Central memory CD8-positive, alpha-beta T cell (primary cell): ENCODE measurements at places on chromosomes 16 and 17.

- DNase-seq, result no peak
These were observed 506.2 kb downstream of the WWOX start for GRCh38 chr16:78605548-78606101.

- DNase-seq, result no peak
These were observed 1.1 kb upstream of the STAT5B start for GRCh38 chr17:42277342-42277712.

DNA sequence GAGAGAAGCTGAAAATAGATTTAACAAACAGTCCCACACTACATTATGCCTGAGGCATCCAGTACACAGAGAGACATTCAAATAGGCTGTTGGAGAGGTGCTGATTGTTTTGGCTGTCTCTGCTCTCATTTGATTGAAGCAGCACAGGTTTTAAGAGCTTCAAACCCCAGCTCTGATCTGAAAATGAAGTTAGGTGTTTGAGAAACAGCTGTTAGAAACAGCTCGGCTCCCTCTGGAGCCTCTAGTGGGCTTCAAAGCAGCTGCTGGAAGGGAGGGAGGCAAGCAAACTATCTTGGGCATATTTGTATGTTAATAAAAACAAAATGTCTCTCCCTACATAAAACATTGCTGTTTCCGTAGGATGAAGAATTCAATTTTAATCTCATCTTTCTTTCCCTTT, 607.3 kb upstream of the GOT2 start:
- no peak for DNase-seq

DNA sequence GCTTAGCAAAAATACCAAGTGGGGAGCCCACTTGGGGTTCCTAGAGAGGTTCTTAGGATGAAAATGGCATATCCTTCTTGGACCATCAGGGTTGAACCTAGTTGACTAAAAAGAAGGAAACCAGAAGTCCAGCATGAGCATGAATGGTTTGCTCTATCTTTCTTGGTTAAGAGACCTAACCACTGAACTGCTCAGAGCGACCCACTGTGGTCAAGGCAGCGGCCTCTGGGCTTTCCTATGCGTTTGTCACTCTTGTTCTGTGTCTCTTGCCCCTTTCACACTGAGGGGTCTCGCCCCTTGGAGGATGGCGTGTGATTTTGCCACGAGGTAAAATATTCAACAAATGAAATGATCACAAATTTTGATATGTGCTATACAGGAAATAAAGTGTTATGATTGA, 526 bp upstream of the BORCS6 start:
- DNase-seq, result no peak

- DNase-seq, result no peak
These were observed 7.8 kb downstream of the CCDC200 start for GRCh38 chr17:43220511-43221125.

- DNase-seq, result no peak
These were observed 15.2 kb downstream of the CYB5D1 start for GRCh38 chr17:7873051-7873450.

DNA sequence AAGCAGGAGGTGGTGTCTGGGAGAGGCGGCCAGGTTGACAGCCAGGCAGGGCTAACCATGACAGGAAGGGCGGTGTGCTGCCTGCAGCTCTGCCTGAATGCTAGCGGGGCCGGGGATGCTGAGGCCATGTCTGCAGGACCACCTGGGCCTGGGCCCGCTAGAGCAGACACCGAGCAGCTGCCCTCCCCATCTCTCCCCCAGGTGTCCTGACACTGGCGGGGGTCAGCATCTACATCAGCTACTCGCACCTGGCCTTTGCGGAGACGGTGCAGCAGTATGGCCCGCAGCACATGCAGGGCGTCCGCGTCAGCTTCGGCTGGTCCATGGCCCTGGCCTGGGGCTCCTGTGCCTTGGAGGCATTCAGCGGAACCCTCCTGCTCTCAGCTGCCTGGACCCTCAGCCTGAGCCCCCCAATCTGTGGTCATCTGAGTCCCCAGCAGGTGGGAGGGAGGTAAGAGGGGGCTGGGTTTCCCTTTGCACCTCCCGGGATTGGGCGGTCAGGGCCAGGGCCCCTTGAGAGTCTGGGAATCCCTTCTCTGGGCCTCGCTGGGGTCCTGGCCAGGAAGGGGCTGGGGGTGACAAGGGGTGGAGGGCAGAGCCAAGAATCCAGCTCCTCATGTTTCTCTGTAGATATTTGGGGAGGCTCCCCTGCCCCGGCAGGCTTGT, 7.5 kb downstream of the TMEM235 start:
- DNase-seq, result no peak

GRCh38 chr17:50181591-50182560, 16.1 kb downstream of the SGCA start:
- no peak for DNase-seq

GRCh38 chr17:75611851-75612429, 21.3 kb upstream of the SMIM5 start:
- no peak for DNase-seq

GRCh38 chr16:53061256-53061655, 6.5 kb downstream of the CHD9 start:
- DNase-seq, result no peak

GRCh38 chr16:74275711-74276110, 20.9 kb upstream of the PSMD7 start:
- DNase-seq, result no peak

- DNase-seq, result peak; percentile 31
These were observed 49.9 kb upstream of the CPNE2 start for GRCh38 chr16:57042157-57043111.

DNA sequence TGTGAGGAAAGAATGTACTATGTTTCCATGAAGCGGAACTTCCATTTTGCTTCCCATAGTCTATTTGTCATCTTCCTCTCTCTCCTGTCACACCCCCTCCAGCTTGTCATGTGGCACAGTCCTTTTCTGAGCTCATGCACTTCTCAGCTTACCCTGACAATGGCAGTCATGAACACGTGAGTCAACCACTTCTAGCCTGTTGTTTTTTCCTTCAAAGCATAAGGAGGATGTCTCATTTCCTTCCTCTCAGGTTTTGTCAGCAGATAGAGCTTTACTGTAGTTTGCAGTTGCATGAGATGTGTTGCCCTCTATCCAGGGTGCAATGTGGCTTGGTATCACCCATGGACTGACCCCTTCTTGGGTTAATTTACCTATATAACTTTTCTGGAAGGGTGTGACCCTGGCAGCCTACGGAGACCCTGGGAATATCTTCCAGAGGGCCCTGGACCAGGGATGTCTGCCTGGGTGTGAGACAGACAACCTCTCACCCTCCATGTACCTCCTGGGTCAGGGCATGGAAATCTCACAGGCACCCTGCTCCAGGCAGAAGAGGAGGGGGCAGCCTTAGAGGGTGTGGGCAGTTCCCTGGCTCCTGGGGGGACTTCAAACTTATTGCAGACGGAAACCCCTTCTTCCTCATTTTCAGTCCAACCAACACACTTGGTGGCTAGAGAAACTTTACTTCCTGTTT, 4.0 kb upstream of the ZNF267 start:
- DNase-seq, result no peak

DNA sequence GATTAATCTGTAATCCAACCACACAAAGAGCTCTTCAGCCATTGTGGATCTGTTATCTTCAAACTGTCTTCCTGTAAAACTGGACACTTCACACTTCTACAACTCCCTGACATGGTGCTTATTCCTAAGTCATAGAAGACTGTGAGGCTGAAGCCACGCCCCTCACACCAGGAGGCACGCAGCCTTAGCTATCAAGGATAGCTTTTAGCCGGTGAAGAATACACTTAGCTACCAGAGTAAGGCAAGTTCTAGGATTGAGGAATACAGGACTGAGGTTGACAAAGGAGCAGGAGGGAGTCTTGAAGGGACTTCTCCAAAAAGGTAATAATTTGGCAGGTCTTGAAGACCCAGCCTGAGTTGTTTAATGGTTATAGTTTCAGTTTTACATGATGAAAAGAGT, 79.8 kb upstream of the GAS7 start:
- no peak for DNase-seq

GRCh38 chr16:69443927-69444631, 19.7 kb downstream of the CYB5B start:
- DNase-seq, result peak; percentile 26

- DNase-seq, result no peak
These were observed 115.1 kb upstream of the ZKSCAN2 start for GRCh38 chr16:25372716-25373115.
